ENCODE measurements at places on chromosomes 11 and 22.

DNA sequence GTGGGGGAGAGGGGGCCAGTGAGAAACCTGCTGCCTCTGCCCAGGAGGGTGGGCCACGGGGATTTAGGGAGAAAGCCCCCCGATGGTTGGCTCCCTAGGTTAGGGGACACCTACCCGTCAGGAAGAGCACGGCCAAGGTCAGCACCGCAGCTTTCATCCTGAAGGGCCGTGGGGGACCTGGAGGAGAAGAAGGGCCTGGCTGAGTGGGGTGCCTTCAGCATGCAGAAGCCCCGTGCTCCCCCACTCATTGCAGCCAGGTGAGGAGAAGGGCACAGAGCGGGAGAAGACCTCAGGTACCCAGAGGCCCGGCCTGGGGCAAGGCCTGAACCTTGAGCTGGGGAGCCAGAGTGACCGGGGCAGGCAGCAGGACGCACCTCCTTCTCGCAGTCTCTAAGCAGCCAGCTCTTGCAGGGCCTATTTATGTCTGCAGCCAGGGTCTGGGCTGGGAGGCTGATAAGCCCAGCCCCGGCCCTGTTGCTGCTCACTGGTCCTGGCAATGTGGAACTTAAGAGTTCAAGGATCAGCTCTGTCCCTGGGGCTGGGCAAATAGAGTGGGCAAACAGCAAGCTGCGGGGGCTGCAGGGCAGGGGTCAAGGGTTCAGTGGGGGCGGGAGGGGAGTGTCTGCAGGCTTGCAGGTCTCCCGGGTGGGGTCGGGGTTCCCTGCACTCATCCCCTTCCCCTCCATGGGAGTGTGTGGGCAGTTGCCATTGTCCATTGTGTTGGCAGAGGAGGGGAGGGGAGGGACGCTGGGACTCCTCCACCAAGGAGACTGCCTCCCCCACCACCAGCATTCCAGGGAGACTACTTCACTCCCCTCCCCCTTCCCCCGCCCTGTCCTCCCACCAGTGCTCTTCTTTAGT, at the start of gene APOA1:
TSS of gene APOA1 (minus strand) at position 392 of the 861 bp plus-strand sequence. CDS start at position 157, 235 bp downstream.
- DNase-seq, result no peak

- DNase-seq, result peak; percentile 62
These were observed 42.6 kb upstream of the APOA1 start for GRCh38 chr11:116879800-116880625.

- DNase-seq, result no peak
These were observed 49.6 kb downstream of the CNTF start for GRCh38 chr11:58671983-58672633.

DNA sequence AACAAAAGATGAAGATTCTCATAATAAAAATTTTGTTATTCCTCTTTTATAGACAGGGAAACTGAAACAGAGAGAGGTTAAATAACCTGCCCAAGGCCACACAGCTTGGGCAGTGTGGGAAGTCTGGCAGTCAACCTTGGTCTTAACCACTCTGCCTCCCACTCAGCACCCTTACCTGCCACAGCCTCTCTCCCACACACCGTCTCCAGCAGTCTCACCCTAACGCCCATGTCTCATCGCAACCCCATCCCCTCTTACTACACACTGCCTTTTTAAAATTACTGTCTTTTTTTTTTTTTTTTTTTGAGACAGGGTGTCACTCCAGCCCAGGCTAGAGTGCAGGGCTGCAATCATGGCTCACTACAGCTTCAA, 25.0 kb downstream of the ARRB1 start:
- no peak for DNase-seq

DNA sequence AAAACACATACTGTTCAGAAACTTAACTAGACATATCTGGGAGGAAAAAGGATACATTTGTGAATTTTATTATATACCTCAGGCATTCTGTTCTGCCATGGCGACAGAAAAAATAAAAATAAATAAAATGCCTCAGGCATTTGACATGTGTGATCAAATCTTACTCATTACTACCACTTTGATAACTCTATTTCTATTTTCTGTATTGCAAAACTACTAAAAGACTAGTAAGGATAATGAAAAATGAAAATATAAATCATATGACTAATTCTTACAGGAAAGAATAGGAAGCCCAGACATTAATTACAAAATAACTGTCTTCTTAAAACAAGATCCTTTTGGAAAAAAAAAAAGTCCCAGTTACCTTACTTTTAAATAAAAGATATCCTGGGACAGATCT, 5.3 kb downstream of the PICALM start:
- DNase-seq, result no peak

DNA sequence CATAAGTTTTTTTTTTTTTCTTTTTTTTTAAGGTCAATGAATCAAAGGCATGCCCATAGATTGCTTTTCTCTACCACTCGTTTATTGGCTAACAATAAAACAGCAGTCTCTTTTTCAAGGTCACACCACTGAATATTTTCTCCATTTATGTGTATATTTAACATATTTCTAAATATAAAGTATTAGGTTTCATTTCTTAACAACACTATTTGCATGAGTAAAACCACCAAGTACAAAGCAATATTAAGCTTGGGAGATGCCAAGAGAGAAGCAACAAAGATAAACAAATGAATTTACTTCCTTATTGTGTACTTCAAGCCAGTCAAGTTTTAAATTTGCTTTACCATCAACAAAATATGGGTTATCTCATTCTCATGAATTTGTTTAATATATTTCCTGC, 708.9 kb upstream of the CCDC179 start:
- no peak for DNase-seq

GRCh38 chr11:84691830-84692229, 935.3 kb downstream of the DLG2 start:
- DNase-seq, result no peak

- DNase-seq, result no peak
These were observed 230.7 kb downstream of the JRKL start for GRCh38 chr11:96620464-96621044.

- DNase-seq, result no peak
These were observed 28.1 kb upstream of the SCARF2 start for GRCh38 chr22:20465759-20466077.

Measured in fibroblast of skin of left quadriceps (primary cell).